ENCODE measurements at places on chromosomes 3 and 15.

DNA sequence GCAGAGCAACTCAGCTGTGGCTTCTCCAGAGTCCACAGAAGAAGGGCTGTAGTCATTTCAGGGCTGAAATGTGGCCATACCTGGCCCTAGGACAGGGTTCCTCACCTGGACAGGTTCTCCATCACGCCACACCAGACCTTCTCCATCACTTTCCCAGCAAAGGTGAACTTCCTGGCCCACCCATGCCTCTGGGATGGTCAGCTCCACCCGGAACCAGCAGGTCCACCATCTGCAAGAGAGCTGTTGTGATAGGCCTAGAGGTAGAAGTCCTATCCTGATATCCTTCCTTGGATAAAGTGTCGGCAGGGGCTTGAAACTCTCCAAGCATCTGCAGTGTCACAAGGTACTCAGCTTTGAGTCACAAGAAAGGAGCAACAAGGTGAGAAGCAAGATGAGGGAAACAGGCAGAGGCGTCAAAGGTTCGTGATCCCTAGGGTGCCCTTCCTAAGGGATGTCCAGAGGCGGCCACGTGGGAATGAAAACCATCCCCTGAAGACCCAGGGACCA is 948 bp downstream of the MAN2C1 start:
- no peak for DNase-seq
- peak overlapping the region; percentile 71 for H3K27ac ChIP-seq
- peaks cover 31% of the 10 kb centered on the region for H3K36me3 ChIP-seq
- H3K4me1 ChIP-seq: peaks cover 26% of the 10 kb centered on the region
- H3K27me3 ChIP-seq: no peaks in the 10 kb centered on the region
- peak overlapping the region; percentile 86 for H3K4me3 ChIP-seq

DNA sequence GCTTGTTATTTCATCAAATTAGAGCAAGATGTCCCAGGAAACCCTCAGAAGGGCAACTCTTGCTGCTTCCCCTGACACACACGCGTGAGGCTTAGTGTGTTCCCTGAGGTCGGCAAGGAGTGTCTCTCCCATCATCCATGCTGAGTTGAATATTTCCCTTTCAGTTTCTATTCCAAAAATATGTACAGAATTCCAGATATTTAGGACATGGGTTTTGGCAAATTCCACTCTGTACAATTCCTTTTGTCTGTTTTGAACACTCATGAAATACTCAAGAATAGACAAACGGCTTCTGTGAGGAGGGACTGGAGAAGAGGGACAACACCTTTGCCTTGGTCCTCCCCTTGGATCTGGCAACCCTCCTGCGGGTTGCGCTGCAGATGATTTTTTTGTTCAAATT is 138.0 kb downstream of the DUT start:
- no peak for DNase-seq
- no peak overlapping the region for H3K4me3 ChIP-seq
- no peaks in the 10 kb centered on the region for H3K27me3 ChIP-seq
- H3K36me3 ChIP-seq: no peaks in the 10 kb centered on the region
- H3K4me1 ChIP-seq: no peaks in the 10 kb centered on the region

DNA sequence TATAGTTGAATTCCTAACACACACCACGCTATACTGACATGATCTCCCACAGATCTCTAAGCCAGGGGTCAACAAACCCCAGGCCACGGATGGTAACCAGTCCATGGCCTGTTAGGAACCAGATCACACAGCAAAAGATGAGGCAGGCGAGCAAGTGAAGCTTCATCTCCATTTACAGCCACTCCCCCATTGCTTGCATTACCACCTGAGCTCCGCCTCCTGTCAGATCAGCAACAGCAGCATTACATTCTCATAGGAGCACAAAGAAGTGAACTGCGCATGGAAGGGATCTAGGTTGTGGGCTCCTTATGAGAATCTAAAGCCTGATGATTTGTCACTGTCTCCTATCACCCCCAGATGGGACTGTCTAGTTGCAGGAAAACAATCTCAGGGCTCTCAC is 2.7 kb downstream of the PDCD7 start:
- H3K27me3 ChIP-seq: no peaks in the 10 kb centered on the region
- H3K4me3 ChIP-seq: peak overlapping the region; percentile 15
- peaks cover 35% of the 10 kb centered on the region for H3K4me1 ChIP-seq
- H3K36me3 ChIP-seq: peaks cover 35% of the 10 kb centered on the region
- peak overlapping the region; percentile 30 for H3K27ac ChIP-seq

- no peak overlapping the region for H3K27ac ChIP-seq
- H3K27me3 ChIP-seq: no peaks in the 10 kb centered on the region
- H3K4me1 ChIP-seq: no peaks in the 10 kb centered on the region
- no peak overlapping the region for H3K4me3 ChIP-seq
These were observed 149.7 kb upstream of the NUDT16 start for GRCh38 chr3:131231710-131232389.

- H3K27me3 ChIP-seq: peaks cover 6% of the 10 kb centered on the region
- peak; percentile 25 for DNase-seq
- no peaks in the 10 kb centered on the region for H3K36me3 ChIP-seq
- no peak overlapping the region for H3K27ac ChIP-seq
- no peak overlapping the region for H3K4me3 ChIP-seq
- H3K4me1 ChIP-seq: peaks cover 28% of the 10 kb centered on the region
These were observed 20.7 kb upstream of the TIMP4 start for GRCh38 chr3:12179441-12179840.

DNA sequence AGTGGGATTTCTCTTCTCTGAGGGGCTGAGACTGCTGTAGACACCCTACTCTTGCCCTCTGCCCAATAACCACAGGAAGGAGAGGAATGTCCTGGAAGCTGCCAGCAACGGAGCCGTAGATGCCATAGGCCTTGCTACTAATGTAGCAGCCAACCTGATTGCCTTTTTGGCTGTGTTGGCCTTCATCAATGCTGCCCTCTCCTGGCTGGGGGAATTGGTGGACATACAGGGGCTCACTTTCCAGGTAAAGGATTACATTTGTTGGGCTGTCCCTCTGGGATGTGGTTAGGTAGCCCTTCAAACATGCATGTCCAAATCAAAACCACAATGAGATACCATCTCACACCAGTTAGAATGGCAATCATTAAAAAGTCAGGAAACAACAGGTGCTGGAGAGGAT is 16.1 kb downstream of the SLC28A2 start:
- no peak overlapping the region for H3K4me3 ChIP-seq
- H3K27me3 ChIP-seq: no peaks in the 10 kb centered on the region
- no peak overlapping the region for H3K27ac ChIP-seq
- no peaks in the 10 kb centered on the region for H3K4me1 ChIP-seq
- DNase-seq: peak; percentile 24

DNA sequence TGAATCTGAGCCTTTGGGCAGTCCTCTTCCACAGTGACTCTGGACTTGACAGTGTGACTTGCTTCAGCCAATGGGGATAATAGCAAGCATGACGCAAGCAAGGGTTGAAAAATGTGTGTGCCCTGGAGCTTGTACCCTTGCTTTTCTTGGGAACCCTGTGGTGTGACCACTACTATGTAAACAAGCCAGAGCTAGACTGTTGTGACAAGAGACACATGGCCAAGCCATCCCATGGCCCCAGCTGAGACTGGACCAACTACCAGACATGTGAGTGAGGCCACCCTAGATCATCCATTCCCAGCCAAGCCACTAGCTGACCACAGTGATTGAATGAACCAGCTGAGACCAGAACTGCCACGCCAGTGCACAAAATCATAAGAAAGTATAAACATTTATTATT is 11.8 kb downstream of the MYO1E start:
- no peaks in the 10 kb centered on the region for H3K36me3 ChIP-seq
- peaks cover 16% of the 10 kb centered on the region for H3K27me3 ChIP-seq
- no peaks in the 10 kb centered on the region for H3K4me1 ChIP-seq
- H3K4me3 ChIP-seq: no peak overlapping the region
- no peak overlapping the region for H3K27ac ChIP-seq

- H3K27ac ChIP-seq: no peak overlapping the region
- no peaks in the 10 kb centered on the region for H3K4me1 ChIP-seq
- DNase-seq: no peak
- H3K4me3 ChIP-seq: no peak overlapping the region
- H3K27me3 ChIP-seq: peaks cover 3% of the 10 kb centered on the region
These were observed 12.2 kb upstream of the XYLB start for GRCh38 chr3:38334142-38335055.

DNA sequence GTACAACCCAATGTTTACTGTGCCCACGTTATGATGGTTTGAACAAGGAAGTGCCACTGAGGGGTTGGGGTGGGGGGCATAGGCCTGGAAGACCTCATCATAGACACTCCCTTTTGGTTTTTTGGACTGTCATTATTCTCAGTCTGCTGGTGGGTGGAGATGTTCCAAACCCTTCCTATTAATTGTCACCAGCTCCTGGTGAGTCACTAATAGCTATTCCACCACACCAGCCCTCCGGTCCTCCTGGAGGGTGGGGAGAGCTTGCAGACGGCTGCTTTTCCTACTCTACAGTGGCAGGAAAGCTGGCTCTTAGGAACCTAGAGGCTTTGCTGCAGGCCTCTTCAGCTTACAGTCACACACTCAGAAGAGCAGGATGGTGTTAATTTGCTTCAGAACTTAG is 9.0 kb upstream of the COPG1 start:
- no peak overlapping the region for H3K27ac ChIP-seq
- DNase-seq: no peak
- peaks cover 18% of the 10 kb centered on the region for H3K4me1 ChIP-seq
- no peak overlapping the region for H3K4me3 ChIP-seq
- H3K36me3 ChIP-seq: no peaks in the 10 kb centered on the region

DNA sequence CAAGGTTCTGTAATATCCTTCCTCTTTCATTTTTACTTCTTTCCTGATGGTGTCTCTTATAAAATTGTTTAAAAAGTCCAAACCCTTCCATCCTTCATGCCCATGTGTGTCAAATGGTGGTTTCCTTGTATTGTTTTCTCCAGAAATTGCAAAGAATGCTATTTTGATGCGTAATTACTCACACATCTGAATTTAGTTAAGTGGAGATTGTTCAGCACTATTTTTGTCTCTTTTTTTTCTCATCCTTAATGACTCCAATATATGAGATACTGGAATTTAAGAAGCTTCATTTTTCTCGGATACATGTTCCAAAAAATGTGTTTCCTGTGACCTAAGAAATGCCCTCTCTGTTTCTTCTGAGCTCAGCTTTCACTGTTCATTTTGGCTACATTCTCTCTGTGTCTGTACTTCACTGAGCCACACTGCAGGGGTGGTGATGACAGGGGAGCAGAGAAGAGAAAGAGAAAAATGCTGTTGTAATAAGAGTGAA is 799.8 kb downstream of the DIPK2A start:
- H3K36me3 ChIP-seq: no peaks in the 10 kb centered on the region
- H3K27ac ChIP-seq: no peak overlapping the region
- H3K27me3 ChIP-seq: no peaks in the 10 kb centered on the region
- no peak for DNase-seq
- H3K4me1 ChIP-seq: no peaks in the 10 kb centered on the region

GRCh38 chr3:109136523-109136922 is at the start of gene C3orf85:
Gene C3orf85 (plus strand): TSS chr3:109136719. CDS start chr3:109136848, 129 bp downstream.
- H3K27me3 ChIP-seq: peaks cover 2% of the 10 kb centered on the region
- no peak for DNase-seq
- no peak within 1 kb of the TSS for H3K27ac ChIP-seq
- no peaks in the 10 kb centered on the region for H3K36me3 ChIP-seq

DNA sequence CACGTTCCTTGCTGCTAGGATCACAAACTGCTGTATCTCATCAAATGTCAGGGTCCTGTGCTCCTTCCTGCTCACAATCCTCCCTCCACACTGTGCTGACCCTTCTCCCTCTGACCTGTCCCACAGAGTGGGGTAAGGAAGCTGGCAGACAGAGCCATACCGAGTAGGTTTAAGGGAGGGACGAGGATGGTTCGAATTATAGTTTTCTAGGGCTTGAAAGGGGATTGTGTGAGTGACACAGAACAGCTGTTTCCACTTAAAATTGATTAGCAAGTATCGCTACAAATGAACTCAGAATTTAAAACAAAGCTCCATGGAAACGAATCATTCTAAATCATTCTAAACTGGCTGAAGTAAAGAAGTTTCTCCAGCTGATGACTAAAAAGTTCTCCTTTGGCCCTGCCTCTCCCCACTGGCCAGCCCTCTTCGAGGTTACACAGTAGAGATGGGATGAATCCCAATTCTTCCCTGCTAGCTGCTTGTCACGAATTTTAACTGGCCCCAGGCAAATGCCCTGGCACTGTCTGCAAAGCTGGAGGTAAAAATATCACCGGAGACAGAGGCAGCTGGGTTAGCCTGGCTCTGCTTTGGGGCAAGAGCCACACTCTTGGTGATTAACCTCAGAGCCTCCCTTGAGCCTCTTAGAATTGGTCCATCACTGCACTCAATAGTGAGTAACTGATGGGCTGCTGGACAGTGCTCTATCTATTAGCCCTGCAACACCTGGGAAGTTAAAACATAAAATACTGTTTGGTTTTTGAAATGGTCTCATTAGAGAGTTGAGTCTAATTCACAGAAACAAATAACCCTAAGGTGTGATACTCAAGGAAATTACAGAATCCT is 194.9 kb downstream of the CHST2 start:
- no peaks in the 10 kb centered on the region for H3K4me1 ChIP-seq
- no peak overlapping the region for H3K4me3 ChIP-seq
- no peaks in the 10 kb centered on the region for H3K27me3 ChIP-seq
- H3K27ac ChIP-seq: no peak overlapping the region

- peaks cover 19% of the 10 kb centered on the region for H3K36me3 ChIP-seq
- H3K27me3 ChIP-seq: no peaks in the 10 kb centered on the region
- no peak overlapping the region for H3K27ac ChIP-seq
- no peak overlapping the region for H3K4me3 ChIP-seq
These were observed 35.4 kb downstream of the ZMAT3 start for GRCh38 chr3:179036226-179036625.

GRCh38 chr3:41363830-41364523 is 164.7 kb downstream of the CTNNB1 start:
- no peaks in the 10 kb centered on the region for H3K27me3 ChIP-seq
- H3K4me1 ChIP-seq: no peaks in the 10 kb centered on the region
- H3K4me3 ChIP-seq: no peak overlapping the region
- peaks cover 3% of the 10 kb centered on the region for H3K36me3 ChIP-seq

DNA sequence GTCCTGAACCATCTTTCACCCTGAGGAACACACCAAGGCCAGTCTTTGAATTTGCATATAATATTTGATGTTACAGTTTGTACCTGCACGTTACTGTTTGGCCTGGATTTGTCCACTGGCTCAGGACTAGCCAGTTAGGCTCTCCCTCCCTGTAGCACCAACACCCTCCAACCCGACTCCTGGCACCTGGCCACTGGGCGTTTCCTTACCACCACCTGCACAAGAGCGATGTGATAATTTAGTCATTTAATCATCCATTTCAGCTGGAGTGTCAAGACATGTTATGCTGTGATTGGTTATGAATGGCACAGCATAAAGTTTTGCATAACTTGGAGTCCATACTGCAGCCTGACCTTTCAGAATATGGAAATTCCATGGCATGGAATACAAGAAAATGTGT is 242.4 kb downstream of the KCNMB2 start:
- H3K4me3 ChIP-seq: no peak overlapping the region
- no peaks in the 10 kb centered on the region for H3K36me3 ChIP-seq
- H3K27me3 ChIP-seq: peaks cover 2% of the 10 kb centered on the region
- H3K27ac ChIP-seq: no peak overlapping the region
- no peaks in the 10 kb centered on the region for H3K4me1 ChIP-seq

- no peak for DNase-seq
- H3K27ac ChIP-seq: no peak overlapping the region
- H3K4me3 ChIP-seq: no peak overlapping the region
- H3K27me3 ChIP-seq: no peaks in the 10 kb centered on the region
- H3K36me3 ChIP-seq: peaks cover 59% of the 10 kb centered on the region
These were observed 29.6 kb downstream of the CHAC1 start for GRCh38 chr15:40982855-40983254.

Measured in activated CD4-positive, alpha-beta T cell treated with anti-CD3 and anti-CD28 coated beads for 36 hours (primary cell).